ENCODE measurements at places on chromosomes 7 and 10.

DNA sequence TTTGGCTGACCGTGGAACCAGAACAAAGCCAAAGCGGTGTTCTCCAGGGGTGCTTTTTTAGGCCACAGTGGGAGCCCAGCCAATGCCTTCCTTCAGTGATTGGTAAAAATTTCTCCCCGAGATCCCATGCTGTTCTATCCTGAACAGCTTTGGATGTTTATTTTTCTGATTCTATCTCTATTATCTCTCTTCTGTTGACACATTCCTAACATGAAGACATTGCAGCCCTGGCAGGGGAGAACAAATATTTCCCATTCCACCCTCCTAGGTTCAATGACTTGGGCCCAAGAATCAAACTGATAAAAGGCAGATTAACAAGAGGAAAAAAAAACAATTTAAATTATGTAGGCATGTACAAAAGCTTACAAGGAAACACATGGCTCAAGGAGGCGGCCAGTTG, 162.7 kb downstream of the PFKFB3 start:
- no peak for DNase-seq

DNA sequence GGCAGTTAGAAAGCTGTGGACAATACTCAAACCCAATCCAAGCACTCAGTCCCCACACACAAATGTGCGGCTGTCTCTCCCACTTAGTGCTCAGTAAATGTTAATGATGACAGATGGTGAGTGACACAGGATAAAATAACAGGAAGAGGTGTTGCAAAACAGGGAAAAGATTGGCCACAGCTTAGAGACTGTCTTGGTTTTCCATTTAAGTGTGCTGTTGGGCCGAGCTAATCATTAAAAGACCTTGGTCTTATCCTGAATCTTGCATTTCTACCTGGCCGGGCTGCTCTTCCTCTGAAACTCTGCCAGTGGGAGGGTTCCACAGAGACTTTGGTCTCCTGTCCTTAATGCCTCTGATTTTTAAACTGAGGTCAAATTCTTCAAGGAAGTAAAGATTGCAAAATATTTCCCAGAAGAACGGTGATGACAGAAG, 113.1 kb upstream of the RNF32 start:
- DNase-seq, result no peak

GRCh38 chr7:117640465-117640864, 160.6 kb downstream of the CFTR start:
- DNase-seq, result no peak

DNA sequence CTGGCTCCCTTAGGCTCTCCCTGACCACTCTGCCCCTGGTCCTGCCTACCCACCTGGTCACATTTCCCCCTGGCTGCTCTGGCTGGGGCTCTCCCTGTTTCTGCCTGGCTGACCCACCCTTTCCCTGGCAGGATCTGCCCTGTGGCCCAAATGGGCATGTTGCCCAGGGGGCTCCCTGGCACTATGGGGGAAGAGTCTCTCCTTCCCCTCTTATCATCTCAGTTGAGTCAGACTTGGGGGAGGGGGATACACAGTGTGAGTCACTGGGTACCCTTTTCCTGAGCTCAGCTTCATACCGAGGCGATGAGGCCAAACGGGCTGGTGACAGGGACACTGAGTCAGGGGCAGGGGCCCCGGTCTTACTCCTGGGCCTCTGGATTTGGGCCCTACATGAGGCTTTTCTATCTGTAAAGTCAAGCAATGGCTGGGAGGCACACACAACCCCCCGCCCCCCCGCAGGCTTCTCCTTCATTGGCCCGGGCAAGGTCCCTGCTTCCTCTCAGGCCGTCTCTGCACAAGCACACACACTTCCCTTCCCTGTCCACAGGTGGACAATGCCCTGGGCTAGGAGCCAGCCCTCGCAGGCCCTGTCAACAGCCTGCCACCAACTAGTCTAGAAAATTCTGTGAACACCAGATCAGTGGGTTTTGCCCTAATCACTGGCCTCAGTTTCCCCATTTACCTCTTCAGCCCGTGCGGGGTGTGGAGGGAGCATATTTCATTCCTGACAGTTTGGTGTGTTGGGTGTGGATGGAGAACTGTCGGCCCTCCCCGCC, 627 bp upstream of the FLNC start:
- DNase-seq, result no peak

DNA sequence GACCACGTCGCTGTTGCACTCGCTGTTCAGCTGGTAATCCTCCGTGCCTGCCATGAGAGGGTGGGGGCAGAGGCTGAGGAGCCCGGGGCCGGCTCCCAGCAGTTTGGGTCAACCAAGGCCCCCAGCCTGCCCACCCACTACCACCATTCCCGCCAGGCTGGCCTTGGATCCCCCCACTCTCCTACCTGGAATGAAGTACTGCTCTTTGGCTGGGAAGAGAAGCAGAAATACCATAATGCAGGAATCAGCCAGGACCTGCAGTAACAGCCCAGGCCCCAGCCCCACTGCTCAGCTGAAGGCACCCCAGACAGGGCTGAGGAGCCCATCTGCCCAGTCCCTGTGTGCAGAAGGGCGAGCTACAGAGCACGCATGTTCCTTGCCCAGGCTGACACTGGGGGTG, 138.0 kb downstream of the SLIT1 start:
- no peak for DNase-seq

DNA sequence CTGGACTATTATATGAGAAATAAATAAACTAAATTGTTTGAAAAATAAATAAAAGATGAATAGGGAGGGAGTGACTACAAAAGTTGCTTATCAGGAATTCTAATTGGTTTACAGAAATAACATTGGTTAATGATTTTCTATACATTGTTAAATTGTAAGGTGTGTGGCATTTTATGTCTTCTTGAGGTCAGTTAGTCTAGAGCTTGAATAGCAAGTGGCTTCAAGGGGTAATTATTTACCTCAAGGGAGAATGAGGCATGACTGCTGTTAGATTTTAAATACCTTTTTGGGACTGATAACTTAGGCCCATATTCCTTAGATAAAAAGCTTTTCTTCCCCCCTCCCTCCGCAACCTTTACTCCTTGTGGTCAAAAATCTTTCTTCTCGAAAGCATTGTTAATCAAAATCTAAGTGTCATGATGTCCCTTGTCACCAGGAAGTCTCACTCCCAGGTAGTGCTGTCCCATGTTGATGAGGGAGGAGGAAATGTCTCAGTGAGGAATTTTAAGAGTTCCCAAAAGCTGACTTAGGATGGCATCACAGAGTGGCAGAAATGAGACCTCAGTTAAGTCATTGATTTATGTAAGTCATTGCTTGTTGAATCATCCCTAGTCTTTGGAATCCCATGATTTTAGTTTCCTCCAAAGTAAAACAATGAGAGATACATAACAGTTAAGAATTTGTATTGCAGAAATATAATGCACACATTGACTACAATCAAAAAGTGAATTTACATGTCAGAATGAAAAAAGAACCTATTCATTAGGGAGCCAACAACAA, 71.5 kb downstream of the MAPK8 start:
- no peak for DNase-seq
